ENCODE measurements at places on chromosomes 2 and 18.

GRCh38 chr2:186256540-186256939, 229.5 kb upstream of the ZC3H15 start:
- H3K36me3 ChIP-seq = no peaks in the 10 kb centered on the region
- H3K27ac ChIP-seq = no peak overlapping the region
- H3K4me3 ChIP-seq = no peak overlapping the region
- H3K4me1 ChIP-seq = no peaks in the 10 kb centered on the region
- no peaks in the 10 kb centered on the region for H3K27me3 ChIP-seq
- DNase-seq = no peak

- peak overlapping the region; percentile 29 for H3K27ac ChIP-seq
- H3K27me3 ChIP-seq = peaks cover 8% of the 10 kb centered on the region
- DNase-seq = no peak
- H3K36me3 ChIP-seq = peaks cover 61% of the 10 kb centered on the region
- peak overlapping the region; percentile 77 for H3K4me3 ChIP-seq
- H3K4me1 ChIP-seq = peaks cover 78% of the 10 kb centered on the region
Measured at GRCh38 chr2:6919901-6920742, 2.9 kb downstream of the RNF144A start.

- no peak overlapping the region for H3K4me3 ChIP-seq
- no peak for DNase-seq
- no peak overlapping the region for H3K27ac ChIP-seq
- H3K4me1 ChIP-seq = no peaks in the 10 kb centered on the region
Measured at GRCh38 chr2:119522671-119523070, 1.6 kb downstream of the SCTR start.

DNA sequence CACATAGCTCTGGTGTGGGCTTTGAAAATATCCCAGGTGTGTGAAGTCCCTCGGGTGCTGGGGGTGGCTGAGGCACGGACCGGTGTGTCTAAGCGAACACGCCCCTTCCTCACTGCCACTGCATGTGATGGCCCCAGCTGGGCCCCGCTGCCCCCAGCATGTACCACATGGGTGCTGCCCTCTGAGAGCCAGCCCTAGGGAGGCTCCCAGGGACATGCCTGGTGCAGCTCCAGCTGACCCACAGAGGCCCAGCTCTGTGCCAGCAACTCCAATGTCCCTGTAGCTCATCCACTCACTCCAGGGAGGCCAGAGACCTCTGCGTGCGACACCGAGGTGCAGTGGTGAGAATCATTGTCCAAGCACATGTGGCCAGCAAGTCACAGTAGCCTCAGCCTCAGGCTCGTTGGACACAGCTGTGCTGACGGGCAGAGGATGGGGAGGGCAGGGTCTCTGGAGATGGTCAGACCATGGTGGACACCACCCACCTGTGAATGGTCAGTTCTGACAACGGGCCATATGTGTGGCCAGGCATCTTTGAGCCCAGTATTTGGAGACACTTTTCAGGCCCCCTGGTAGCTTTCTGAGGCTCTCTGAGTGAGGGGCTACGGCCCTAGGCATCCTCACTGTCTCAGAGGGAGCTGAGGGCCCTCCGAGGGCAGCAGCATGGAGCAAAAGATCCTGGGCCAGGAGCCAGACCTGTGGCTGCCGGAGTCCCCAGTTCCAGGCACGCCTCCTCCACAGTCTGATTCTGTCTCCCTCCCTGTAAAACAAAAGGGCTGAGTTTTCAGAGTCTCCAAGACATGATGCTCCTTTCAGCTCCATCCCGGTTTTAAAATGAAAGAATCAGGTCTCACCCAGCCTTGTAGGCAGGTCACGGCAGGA, 220.7 kb downstream of the NDUFA10 start:
- DNase-seq = no peak
- no peak overlapping the region for H3K4me3 ChIP-seq
- H3K36me3 ChIP-seq = no peaks in the 10 kb centered on the region
- H3K27me3 ChIP-seq = peaks cover 14% of the 10 kb centered on the region
- H3K4me1 ChIP-seq = no peaks in the 10 kb centered on the region
- no peak overlapping the region for H3K27ac ChIP-seq

DNA sequence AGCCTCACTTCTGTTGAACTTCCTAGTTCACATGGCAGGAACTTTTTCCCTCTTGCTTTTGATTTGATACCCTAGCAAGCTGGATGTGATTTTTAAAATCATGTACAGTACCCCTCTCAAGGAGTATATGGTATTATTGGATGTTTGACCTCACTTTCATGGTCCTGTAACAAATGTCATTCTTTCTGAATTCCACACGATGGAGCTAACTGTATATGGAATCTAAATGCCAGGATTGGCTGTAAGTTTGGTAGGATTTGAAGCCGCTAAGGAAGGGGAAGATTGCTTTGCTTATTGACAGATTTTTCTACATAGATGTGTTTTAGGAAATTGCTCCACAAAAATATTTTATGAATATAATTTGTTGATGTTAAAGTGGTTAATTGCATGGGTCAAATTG, 18.3 kb downstream of the MAIP1 start:
- no peaks in the 10 kb centered on the region for H3K27me3 ChIP-seq
- H3K36me3 ChIP-seq = no peaks in the 10 kb centered on the region
- H3K27ac ChIP-seq = no peak overlapping the region
- no peak overlapping the region for H3K4me3 ChIP-seq

DNA sequence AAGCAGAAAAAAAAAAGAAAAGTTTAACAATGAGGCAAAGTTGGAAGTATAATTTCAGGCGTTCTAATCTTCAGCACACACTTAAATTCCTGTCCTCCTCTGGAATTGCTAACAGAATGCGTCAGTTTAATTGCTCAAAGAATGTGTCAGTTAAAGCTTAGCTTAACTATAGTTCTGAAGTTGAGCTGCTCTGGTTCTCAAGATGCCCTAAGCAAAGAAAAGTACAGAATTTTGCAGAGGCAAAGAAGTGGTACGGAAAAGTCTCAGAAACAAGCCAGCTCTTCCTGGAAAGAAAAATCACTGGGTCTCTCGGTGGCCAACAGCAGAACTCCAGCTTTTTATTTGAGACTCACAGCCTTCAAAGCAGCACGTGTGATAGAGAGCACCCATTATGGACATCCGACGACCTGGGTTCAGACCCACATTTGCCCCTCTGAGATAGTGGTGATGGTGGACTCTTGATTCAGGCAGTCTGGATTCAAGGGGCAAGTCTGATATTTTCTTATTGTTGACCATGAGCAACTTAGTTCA, 22.2 kb upstream of the MYO3B start:
- peaks cover 25% of the 10 kb centered on the region for H3K27me3 ChIP-seq
- H3K36me3 ChIP-seq = no peaks in the 10 kb centered on the region
- DNase-seq = no peak
- H3K4me1 ChIP-seq = no peaks in the 10 kb centered on the region
- no peak overlapping the region for H3K27ac ChIP-seq
- H3K4me3 ChIP-seq = no peak overlapping the region

DNA sequence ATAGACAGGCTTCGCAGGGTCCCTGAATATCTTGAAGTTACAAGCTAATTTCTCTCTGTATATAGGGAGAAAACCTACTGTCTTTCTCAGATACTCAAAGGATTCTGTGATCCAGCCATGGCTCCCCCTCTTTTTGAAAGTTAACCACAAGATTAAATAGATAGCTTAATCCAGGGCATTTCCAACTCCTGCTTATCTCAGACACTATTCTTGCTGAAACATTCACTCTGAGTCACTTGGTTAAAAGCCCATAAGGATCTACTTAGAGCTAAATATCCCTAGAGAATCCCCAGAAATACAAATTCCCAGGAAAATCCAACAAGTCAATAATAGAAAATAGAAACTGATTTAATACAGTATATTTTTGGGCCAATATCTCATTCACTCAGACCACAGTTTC, 179.1 kb upstream of the LYPD1 start:
- H3K36me3 ChIP-seq = no peaks in the 10 kb centered on the region
- no peak for DNase-seq
- no peaks in the 10 kb centered on the region for H3K27me3 ChIP-seq
- no peaks in the 10 kb centered on the region for H3K4me1 ChIP-seq
- no peak overlapping the region for H3K27ac ChIP-seq

- peaks cover 62% of the 10 kb centered on the region for H3K4me1 ChIP-seq
- peak overlapping the region; percentile 86 for H3K27ac ChIP-seq
- peak overlapping the region; percentile 82 for H3K4me3 ChIP-seq
- H3K27me3 ChIP-seq = no peaks in the 10 kb centered on the region
Measured at GRCh38 chr2:85888020-85888683, 638 bp downstream of the ST3GAL5 start.

DNA sequence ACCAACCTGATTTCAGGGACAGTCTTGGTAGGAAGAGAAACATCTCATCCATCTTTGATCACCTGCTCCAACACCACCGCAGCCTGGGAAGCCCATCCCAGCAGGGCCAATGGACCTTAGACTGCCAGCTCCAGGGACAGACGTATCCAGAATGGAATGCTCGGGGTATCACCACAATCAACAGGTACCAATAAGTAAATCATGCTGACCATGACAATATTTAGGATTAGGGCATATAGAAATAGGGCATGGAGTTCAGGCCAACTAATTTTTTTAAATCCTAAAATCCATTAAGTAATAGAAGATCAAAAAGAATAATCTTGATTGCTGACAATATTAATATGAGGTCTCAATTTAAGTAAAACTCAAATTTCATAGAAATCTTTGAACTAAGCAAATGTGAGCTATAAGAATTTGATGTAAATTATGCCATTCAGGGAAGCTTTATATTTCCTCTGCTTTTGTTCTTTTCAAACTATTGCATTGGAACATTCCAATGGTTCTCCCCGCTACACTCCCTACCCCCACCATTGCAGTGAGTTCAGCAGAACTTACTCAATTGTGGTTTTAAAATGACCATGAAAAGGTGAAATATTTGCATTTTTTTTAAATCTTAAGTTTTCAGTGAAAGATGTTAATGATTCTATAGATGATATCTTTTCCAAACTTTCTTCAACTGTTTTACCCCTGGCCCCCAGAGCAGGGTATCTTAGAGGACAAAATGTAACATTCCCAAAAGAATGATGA, 138.6 kb downstream of the DNER start:
- no peaks in the 10 kb centered on the region for H3K36me3 ChIP-seq
- H3K4me1 ChIP-seq = no peaks in the 10 kb centered on the region
- no peak overlapping the region for H3K4me3 ChIP-seq
- peaks cover 7% of the 10 kb centered on the region for H3K27me3 ChIP-seq

All from activated naive CD4-positive, alpha-beta T cell treated with anti-CD3 and anti-CD28 coated beads, Interleukin-2, amount 10 ng/mL, durations not matched to agents 7 days and 5 days (primary cell).